Nucleus accumbens (tissue), 56 donors: ENCODE measurements at places on chromosomes 4 and X.

- no peak for DNase-seq
Measured at GRCh38 chrX:1781766-1782165, 166.9 kb downstream of the ASMT start.

- no peak for DNase-seq
Measured at GRCh38 chrX:135740681-135741149, 27.3 kb downstream of the CT45A1 start.

- DNase-seq = no peak
Measured at GRCh38 chr4:70667740-70668535, 1.6 kb upstream of the JCHAIN start.

- no peak for DNase-seq
Measured at GRCh38 chr4:167456619-167457018, 222.3 kb upstream of the SPOCK3 start.

DNA sequence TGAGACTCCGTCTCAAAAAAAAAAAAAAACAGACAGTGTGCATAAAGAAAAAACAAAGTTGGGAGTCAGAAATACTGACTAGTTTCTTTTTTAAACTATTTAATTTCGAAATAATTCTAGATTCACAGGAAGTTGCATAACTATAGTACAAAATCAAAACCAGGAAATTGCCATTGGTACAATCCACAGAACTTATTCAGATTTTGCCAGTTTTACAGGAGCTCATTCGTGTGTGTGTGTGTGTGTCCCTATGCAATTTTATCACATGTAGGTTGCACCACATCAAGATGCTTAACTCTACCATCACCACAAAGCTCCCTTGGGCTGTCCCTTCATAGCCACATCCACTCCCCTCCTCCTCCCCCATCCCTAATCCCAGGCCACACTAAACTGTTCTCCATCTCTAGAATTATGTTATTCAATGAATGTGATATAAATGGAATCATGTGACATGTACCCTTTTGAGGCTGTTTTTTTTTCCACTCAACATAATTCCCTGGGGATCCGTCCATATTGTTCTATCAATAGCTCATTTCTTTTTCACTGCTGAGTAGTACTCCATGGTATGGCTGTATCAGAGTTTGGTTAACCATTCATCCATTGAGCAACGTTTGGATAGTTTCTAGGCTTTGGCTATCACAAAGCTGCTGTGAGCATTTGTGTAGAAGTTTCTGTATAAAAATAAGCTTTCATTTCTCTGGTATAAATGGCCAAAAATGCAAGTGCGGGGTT lies 16.3 kb upstream of the DDX3X start:
- DNase-seq = no peak

DNA sequence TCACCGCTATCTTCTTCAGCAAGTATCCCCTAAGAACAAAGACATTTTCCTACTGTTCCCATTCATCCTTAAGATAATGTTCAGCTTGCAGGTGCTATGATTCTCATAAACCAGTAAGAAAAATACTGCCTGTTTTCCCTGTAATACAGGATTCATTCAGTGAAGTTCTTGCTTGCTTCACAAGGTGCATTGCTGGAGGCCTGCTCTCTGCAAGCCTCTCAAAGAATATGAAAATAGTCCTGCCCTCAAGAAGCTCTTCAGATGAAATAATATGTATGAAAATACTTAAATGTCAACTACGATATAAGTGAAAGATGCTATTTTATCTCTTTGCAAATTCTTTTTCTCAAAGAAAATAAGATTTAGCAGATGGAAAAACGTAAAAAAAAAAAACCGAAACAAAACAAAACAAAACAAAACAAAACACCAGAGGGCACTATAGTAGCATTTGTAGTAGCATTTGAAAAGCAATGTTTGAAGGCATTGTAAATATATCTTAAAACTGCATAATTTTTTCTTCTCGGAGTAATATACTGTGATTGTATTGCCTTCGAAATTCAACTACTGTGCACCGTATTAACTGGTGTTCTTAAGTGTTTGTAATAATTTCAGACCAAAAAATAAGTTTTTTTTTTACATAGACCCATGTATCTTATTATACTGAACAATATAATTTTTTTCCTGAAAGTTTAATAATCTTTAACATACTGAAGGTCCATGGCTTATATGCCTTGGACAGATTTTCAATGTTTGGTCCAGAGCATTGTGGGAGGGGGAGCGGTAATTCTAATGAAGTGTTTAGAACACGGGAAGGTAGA lies 26.0 kb downstream of the ADH4 start:
- DNase-seq = no peak
